Vagina (tissue), 2 donors: ENCODE measurements at places on chromosomes 2 and 18.

DNA sequence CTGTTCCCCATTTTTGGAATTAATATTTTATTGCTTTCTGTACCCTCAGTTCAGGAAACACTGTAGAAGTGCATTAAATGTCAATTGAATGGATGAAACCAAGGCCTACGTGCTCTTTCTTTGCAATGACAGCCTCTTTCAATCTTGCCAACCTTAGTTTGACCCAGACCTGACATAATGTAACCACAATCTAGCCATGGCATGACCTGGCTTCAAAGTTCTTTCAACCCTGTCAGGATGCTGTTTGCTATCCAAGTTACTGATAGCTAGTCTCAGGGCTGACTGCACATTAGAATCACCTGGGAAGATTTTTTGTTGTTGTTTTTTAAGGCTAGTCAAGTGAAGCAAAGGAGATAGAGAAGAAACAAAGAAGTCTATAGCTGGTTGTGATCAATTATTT, 190.9 kb upstream of the PKDCC start:
- DNase-seq: no peak
- no peak overlapping the region for H3K27ac ChIP-seq
- no peaks in the 10 kb centered on the region for H3K27me3 ChIP-seq
- no peaks in the 10 kb centered on the region for H3K4me1 ChIP-seq
- H3K4me3 ChIP-seq: no peak overlapping the region

DNA sequence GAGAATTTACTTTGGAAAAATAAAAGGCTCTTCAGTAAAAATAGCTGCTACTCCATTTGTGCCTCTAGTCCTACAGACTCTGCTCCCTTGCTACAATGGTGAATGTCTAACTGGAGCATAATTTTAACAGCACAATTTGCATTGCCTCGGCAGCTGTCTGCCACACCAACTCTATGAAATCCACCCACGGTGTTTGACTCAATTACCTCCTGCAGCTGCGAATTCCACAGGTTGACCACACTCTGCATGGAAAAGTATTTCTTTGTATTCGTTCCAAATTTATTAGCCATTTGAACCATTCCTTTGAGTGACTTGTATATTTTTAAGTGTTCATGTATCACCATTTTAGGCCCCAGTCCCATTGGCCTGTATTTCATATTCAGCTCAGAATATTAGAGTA, 182.1 kb upstream of the CCDC68 start:
- no peak for DNase-seq
- H3K27ac ChIP-seq: no peak overlapping the region
- H3K4me3 ChIP-seq: no peak overlapping the region
- H3K4me1 ChIP-seq: no peaks in the 10 kb centered on the region

DNA sequence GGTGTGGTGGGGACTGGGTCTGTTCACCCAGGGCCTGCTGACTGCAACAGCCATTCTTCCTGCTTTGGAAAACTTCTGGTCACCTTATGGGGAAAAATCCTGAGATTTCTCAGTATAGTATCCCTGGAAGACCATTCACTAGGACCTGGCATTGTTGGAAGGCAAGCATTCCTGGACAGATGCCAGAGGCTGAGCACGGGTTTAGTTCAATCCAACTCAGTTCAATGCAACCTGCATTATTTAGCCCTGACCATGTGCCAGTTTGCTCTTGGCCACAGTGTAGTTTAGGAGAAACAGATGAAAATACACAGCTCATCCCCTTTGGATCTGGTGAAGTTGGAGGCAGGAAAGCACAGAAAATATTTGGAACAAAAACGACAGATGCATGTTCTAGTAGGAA, 95.9 kb downstream of the LPIN1 start:
- H3K27me3 ChIP-seq: no peaks in the 10 kb centered on the region
- H3K27ac ChIP-seq: no peak overlapping the region
- H3K36me3 ChIP-seq: no peaks in the 10 kb centered on the region
- DNase-seq: no peak
- H3K4me1 ChIP-seq: no peaks in the 10 kb centered on the region

DNA sequence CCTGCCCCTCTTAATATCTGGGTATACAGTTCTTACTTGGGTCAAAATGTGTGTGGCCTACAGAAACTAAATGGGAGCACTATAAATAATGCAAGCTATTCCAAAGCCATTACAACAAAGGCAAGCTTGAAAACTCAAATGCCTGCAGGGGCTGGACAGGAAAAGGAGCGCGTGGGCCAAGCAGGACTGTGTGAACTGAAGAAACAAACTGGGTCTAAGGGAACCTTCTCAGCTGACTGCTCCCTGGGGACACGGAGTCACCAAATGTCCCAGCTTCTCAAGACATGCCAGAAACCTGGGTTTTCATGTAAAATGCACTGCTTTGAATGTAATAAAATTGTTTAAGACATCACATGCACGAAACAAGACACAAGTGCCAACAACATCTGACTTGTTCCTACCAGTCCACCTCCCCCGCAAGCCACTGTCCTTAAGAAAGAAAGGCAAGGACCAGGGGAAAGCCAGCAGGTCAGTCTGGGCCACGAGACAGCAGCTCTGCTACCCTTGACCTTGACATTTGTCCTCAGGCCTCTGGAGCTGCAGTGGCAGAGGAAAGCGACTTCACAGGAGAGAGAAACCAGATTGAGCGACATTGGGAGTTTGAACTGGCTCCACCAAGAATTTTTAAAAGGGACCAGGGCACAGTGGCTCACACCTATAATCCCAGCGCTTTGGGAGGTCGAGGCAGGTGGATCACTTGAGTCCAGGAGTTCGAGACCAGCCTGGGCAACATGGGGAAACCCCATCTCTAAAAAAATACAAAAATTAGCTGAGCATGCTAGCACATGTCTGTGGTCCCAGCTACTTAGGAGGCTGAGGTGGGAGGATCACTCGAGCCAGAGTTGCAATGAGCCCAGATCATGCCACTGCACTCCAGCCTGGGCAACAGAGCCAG, 89.7 kb upstream of the SH3BP4 start:
- H3K27ac ChIP-seq: no peak overlapping the region
- no peaks in the 10 kb centered on the region for H3K27me3 ChIP-seq
- H3K4me1 ChIP-seq: peaks cover 26% of the 10 kb centered on the region
- DNase-seq: no peak

DNA sequence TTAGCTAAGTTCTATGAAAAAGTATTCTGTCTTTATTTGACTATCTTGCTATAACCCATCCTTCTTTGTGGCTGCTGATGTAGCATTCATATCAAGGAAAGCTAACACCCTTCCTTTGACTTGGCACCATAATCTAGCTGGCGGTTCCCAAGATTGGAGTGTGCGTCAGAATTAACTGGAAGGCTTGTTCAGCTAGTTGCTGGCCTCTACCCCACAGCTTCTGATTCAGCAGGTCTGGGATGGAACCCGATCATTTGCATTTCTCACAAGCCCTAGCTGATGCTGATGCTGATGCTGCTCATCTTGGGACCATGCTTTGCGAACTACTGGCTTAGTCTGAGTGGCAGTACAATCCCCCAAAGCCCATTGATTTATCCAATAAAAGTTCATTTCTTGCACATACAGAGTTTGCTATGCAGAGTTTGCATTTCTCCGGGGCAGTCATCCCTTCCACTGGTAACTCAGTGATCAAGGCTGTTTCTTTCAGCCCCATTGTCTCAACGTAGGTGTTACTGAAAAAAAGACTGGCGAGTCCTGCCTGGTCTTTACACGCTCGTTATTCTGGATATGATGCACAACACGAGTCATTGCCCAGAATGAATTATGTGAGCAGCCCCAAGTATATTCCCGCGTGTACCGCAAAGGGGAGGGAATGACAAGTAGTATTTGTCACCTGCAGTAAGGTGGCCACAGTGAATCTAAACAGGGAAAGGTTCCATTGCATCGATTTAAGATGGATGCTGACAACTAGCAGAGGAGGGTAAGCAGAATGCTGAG, 96.5 kb downstream of the ZNF532 start:
- H3K27me3 ChIP-seq: no peaks in the 10 kb centered on the region
- no peak overlapping the region for H3K4me3 ChIP-seq
- no peak for DNase-seq
- H3K27ac ChIP-seq: no peak overlapping the region
- H3K36me3 ChIP-seq: no peaks in the 10 kb centered on the region
